GDM1 (cell line): ENCODE measurements at places on chromosomes 7 and 10.

DNA sequence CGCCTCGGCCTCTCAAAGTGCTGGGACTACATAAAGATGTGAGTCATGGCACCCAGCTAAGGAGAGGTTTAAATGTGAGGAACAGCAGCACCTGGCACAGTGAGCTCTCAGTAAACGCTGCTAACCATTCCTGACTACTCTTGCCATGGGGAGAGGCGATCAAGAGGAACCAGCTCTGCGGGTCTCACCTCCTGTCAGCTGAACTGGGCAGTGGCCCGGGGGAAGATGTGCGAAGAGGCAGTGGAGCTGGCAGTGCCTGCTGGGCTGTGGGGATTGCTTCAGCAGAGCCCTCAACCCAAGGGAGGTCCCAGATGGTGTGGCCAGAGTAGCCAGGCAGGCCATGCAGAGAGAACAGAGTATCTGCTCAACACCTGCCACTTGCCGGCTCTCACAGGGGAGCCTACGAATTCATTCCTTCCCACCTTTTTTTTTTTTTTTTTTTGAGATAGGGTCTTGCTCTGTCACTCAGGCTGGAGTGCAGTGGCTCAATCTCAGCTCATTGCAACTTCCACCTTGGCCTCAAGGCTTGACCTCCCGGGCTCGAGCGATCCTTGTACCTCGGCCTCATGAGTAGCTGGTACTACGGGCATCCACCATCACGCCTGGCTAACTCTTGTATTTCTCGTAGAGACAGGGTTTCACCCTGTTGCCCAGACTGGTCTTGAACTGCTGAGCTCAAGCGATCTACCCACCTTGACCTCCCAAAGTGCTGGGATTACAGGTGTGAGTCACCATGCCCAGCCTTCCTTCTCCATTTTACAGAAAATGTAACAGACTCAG is 6.8 kb downstream of the POLM start:
- DNase-seq, result no peak

GRCh38 chr7:100400656-100401055 is 27.4 kb downstream of the PILRA start:
- DNase-seq, result peak; percentile 16

- DNase-seq, result no peak
These were observed 40.5 kb upstream of the HERPUD2 start for GRCh38 chr7:35735396-35735795.

GRCh38 chr10:66483966-66484365 is 441.9 kb upstream of the LRRTM3 start:
- DNase-seq, result no peak

DNA sequence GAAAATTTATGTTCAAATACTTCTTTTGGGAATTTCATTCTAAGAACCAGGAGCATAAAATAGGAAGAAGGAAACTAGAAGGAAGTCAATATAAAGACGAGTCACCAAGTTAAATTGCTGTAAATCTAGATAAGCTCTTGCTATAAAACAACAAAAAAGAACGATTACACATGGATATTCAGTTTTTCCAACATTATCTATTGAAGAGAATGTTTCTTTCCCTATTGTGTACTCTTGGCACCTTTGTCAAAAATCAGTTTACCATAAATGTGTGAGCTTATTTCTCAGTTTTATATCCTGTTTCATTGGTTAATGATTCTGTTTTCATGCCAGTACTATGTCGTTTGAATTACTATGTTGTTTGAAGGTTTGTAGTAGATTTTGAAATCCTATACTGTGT is 536.3 kb upstream of the MKI67 start:
- no peak for DNase-seq

DNA sequence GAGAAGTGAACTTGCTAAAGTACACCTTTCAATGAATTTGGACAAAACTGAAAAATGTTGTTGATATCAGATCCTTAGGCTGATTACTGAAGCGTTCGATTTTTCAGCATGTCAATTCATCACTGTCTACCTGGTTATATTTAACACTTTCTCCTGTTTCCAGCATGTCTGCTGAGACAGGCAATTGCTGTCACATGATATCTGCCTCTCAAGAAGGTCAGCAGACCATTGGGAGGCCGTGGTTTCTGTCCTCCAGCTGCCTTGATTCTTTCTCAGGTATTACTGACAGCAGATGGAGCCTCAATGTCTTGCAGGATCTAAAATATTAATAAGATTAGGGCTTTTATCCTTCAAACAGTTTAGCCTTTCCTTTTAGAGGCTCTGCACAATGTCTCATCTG is 127.5 kb downstream of the SNX10 start:
- no peak for DNase-seq

DNA sequence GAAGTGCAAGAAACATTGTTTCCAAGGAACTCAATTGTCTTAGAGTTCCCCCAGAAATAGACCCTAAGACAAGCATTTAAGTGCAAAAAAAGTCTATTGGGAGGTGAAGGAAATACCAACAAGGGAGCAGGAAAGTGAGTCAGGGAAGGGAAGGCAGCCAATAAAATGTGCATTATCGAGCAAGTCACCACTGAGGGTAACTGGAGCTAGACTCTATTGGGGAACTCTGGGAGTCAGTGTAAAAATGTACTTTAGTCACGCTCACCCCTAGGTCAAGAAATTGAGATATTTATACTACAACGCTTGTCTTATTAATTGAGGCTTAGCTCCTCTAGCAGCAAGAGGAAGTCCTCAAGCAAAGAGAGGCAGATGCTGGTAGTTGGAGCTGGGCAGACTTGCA is 137.7 kb downstream of the RTKN2 start:
- DNase-seq, result no peak

DNA sequence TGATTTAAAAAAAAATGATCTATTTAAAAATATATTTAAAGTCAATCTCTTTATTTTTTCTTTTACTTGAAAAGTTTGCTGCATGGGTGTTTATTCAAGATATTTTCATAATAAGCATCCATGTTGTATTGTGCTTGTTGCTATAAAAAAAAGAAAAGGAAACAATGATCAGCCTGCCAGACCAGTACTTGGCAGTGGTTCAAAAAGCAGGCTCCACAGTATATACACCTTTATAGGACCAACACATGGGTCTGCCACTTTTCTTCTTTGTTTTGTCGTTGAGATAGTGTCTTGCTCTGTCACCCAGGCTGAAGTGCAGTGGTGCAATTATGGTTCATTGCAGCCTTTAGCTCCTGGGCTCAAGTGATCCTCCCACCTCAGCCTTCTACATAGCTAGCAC is 228.0 kb downstream of the TWIST1 start:
- no peak for DNase-seq

GRCh38 chr7:91347290-91347689 is 83.1 kb downstream of the FZD1 start:
- DNase-seq, result no peak

DNA sequence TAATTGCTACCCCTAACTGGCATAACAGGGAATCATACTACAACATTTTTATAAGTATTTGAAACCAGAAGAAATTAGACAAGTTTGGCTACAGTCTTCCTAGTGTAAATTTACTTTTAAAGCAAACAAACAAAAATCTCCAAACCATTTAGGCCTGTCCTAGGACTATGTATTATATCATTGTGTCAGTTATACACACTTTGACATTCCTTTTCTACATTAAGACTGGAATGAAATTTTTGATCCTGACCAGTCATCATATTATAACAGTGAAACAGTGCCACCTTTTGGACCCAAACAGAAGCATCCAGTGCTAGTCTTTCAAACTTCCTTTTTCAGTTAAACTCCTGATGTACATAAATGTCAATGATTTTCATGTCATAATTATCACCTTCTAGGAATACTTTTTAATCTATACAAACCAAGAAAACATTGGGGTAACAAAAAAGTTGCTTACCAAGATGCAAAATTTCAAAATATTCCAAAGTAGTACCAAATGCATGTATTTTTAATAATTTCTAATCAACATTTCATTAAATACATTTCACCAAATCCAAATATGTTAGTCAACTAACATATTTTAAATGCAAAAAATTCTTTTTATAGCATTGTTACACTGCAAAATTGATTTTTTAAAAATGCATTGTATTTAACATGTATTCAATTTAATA is 75.7 kb downstream of the IMMP2L start:
- peak; percentile 2 for DNase-seq

DNA sequence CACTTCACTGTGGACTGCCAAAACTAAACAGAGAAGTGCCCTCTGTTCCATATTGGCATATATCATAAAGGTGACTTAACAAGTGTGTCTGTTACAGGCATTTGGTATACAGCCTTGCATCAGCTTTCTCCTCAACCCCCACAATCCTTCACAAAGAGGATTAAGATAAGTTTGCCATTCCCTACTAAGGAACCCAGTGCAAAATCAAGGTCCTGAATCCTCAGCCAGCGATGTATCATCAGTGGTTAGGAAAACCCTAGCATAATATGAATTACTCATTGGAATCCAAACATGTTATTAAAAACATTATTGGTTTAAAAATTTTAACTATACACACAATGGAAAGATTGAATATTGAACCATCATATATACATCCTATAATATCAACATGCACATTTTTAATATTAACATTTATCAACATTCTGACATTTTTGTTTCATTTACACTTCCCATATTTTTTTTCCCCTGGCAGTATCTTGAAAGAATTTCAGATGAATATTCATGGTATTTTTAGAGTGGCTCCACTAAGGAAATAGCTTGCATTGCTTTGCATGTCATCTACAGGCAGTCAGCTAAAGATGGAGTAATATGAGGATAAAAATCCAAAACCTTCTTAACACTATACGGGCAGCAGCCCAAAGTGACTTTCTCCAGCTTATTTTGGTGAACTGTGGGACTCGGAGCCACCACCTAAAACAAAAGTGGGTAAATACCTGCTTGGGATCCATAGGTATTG is 215.6 kb upstream of the CHRM2 start:
- DNase-seq, result no peak

GRCh38 chr7:26782501-26782900 is 81.9 kb downstream of the SKAP2 start:
- no peak for DNase-seq

- DNase-seq, result no peak
These were observed 42.6 kb upstream of the NRP1 start for GRCh38 chr10:33376976-33377657.

- no peak for DNase-seq
These were observed 1.8 kb downstream of the SEMA3C start for GRCh38 chr7:80916770-80917741.

GRCh38 chr7:90797596-90797995 is 201.5 kb downstream of the CDK14 start:
- DNase-seq, result no peak

DNA sequence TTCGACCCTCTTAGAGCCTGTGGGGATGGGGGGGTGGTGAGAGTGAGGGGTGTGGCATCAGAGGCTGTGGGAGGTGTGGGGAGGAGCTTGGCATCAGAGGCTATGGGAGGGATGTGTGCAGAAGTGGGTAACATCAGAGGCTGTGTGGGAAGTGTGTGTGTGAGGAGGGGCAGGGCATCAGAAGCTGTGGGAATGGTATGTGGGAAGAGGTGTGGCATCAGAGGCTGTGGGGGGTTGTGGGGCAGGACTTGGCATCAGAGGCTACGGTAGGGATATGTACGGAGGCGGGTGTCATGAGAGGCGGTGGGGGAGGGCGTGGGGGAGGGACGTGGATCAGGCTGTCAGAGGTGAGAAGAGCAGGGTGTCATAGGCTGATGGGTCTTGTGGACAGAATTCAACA is 97.4 kb downstream of the SEC23IP start:
- DNase-seq, result no peak

DNA sequence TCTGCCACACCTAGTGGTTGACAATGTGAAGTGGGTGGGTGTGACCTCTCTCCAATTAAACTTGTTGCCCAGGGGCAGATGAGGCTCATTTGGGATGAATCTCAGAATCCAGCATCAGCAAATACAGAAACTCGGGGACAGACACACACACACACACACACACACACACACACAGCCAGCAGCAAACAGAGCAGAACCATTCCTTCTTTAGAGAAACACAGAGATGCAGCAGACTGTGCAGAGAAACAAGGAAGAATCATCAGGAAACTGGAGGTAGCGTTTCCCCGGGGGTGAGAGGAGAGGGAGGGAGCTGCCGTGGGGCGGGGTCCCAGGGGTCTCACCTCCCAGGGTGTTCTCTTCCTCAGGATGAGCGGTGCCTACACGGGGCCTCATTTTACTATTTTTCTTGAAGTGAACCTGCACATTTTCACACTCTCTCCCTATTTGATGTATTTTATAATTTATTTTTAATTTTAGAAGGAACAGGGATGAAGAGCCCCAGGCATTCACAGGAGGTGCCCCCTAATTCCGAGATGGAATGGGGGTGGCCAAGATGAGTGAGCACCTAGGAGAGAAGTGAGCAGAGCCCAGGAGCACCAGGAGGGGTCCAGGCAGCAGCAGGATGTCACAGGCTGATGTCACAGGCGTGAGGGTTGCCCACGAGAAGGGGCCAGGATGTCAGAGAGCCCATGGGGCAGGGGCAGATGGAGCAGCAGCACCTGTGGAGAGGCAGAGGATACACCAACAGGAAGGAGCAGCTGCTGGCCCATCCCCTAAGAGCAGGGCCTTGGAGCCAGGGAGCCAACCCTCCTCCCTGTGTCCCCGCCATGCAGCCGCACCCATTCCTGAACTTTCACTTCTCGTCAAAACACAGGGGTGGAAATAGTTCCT is 85.3 kb upstream of the PPP2R2D start:
- DNase-seq, result no peak

- no peak for DNase-seq
These were observed 212.8 kb downstream of the NSUN6 start for GRCh38 chr10:18438361-18439126.

GRCh38 chr10:78959924-78960285 is 108.9 kb upstream of the ZMIZ1 start:
- DNase-seq, result no peak

GRCh38 chr7:8044761-8045430 is 76.3 kb downstream of the GLCCI1 start:
- no peak for DNase-seq

- no peak for DNase-seq
These were observed 647 bp downstream of the PLAU start for GRCh38 chr10:73911553-73912004.

GRCh38 chr7:74579800-74580685 is 77.5 kb upstream of the GTF2I start:
- no peak for DNase-seq

GRCh38 chr10:71735709-71736569 is 16.4 kb upstream of the C10orf105 start:
- DNase-seq, result peak; percentile 40

DNA sequence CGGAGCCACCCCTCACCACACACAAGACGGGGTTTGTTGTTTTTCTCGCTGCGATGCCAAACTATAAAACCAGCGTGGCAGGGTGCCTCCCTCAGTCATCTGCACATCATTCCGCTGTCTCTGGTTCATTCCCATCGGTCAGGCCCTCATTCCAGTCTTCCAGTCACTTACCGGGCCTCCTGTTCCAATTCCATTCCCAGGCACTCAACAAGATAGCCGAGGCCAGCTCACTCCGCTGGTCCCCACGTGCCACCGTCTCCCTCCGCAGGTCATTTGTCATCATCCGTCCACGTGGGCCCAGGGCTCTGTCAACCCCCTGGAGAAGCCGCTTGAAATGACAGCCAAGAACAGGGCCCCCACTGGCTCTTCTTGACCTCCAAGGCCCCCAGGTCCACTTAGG is 6.1 kb upstream of the TMEM184A start:
- DNase-seq, result no peak

GRCh38 chr7:24328050-24328449 is 44.1 kb downstream of the NPY start:
- DNase-seq, result no peak
